HT-29 (cell line): ENCODE measurements at places on chromosomes 4 and X. TPM values are rescaled to one million over a fixed set of nuclear protein-coding genes. Genes with fewer than 3 reads are reported as not detected.

DNA sequence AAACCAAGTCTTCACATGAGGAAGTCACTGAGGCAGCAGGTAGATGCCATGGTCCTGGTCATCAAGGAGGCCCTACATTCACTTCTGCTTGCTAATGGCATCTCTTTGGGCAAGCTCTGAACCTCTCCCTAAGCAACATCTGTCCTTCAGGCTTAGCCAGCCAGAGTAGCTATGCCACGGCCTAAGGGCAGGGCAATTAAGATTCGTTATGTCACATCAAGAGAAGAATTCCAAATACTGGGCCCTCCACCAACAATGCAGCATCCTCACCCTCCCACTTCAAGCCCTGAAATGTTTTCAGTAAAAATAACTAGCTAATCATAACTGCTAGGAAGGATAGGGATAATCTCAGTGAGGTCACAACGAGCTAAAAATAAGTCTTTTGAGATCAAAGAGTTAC, 120.7 kb upstream of the HCCS start:
- no peak for DNase-seq

DNA sequence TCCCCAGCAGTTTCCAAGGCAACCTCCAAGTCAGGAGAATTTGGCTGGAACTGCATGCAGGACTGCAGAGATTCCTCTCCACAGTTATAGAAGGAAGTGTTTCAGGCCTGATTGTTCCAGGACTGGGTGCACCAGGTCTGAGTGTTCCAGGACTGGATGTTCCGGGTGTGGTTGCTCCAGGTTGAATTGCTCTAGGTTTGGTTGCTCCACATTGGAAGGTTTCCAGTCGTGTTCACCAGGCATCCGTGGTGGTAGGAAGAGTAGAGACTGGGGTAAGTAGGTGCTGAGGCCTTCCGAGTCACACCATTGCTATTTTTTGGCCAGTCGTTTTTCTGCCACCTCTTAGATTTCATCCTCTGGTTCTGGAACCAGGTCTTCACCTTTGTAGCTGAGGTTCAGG, 105.4 kb downstream of the MSN start:
- no peak for DNase-seq

DNA sequence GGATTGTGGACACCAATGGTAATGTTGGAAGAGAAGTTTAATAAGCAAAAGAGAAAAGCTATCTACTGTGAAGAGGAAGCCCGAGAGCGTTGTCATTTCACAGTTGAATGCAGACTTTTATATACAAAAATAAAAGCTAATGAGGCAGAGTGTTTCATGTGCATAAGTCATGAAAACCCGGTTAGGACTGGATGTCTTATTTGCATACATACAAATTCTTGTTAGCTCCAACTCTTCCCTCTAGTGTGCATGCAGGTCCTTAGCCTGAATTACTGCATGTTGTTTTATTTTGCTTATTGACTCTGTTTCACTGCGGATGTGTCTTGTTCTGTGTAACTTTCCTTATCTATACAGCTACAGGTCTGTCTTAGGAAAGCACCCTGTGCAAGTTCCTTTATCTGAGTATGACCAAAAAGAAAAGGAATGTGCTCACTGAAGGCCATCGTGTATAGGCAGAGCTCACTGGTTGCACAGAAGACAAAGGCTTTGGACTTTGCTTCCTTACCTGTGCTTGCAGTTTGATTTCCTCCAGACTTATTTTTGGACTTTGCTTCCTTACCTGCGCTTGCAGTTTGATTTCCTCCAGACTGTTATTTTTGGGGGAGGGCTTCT, 25.1 kb upstream of the UGT2B11 start:
- peak; percentile 29 for DNase-seq

DNA sequence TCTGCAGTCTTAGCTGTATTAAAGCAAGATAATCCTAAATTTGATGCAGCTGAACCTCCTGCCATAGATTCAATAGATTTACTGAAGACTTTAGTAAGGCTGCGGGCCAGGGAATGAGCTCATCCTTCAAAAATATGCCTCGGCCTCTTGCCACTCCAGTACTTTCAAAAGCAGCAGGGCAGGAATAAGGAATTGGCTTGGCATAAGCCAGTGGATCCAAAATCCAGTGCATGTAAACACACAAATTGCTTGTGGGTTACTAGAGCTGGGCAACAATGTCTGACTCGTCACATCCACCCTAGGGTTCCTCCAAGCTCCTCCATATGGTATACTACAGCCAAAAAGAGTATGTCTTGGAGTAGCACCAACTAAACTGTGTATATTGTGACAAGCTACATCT, 165.0 kb downstream of the AMELX start:
- DNase-seq, result no peak

The GRID2 gene
- not detected in 2 replicates for total RNA-seq

The CENPVL1 gene
- total RNA-seq, result not detected in 2 replicates

DNA sequence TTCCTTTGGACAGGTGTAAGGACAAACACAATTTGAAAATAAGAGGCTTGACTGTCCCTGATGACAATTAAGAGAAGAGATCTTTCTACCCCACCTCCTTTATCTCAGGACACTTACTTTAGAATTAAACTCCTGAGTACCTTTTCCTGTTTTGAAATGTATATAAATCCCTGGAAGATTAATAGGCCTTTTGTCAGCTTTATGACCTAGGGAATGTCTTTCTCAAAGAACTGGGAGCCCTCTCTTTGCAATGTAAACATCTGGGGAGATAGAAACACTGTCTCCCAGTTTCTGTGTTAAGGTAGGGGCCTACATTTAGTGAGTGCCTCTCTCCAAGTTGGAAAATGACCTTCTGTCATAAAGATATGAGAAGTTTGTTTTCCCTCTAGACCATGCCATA, 31.7 kb downstream of the AGA start:
- DNase-seq, result no peak

- no peak for DNase-seq
Measured at GRCh38 chr4:88857588-88857987, 160.0 kb upstream of the NAP1L5 start.

DNA sequence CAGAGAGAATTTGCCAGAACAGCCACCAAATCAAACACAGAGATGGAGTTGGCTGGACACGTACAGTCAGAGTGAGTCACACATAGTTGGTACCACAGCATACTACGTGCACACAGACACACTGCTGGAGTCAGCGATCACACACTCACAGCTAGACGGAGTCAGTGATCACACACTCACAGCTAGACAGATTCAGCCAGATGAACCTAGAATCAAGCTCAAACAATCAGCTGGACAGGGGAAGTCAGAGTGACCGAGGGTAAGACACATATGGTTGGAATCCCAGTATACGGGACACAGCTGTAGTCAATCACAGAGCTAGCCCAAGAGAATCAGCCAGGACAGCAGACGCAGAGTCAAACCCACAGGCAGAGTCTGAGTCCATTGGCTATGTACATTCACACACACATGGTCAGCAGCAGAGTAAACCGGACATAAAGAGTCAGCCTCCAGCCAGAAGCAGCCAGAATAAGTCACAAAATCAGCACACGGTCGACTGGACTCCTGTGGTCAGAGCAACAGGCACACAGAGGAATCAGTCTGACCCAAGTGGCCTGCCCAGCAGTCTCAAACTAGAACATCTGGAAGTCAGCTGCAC, 4.6 kb downstream of the SLC38A5 start:
- DNase-seq, result no peak

DNA sequence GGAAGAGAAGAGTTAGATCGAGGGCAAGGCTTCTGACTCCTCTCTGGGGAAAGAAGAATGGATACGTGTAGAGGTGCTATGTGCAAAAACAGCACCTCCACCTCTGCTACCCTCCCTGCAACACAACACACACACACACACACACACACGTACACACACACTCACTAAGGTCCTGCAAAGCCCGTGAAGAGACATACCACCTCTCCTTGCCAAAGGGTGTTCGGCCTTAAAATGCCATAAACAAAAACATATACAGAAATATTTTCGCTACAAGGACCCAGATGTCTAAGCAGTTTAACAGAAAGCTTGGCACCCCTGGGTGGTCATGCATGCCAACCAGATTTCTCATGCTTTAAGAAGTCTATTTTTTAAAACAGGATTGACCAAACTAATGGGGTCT, 1.5 kb downstream of the TIFA start:
- DNase-seq, result peak; percentile 18

GRCh38 chr4:22674700-22675099, 18.0 kb upstream of the GBA3 start:
- no peak for DNase-seq

The TMEM150C gene
- not detected in 2 replicates for total RNA-seq

GRCh38 chrX:36963069-36963808, 44.9 kb upstream of the FAM47C start:
- no peak for DNase-seq

The WWC2 gene
- total RNA-seq, result 11.5 and 13.0 TPM in 2 replicates

DNA sequence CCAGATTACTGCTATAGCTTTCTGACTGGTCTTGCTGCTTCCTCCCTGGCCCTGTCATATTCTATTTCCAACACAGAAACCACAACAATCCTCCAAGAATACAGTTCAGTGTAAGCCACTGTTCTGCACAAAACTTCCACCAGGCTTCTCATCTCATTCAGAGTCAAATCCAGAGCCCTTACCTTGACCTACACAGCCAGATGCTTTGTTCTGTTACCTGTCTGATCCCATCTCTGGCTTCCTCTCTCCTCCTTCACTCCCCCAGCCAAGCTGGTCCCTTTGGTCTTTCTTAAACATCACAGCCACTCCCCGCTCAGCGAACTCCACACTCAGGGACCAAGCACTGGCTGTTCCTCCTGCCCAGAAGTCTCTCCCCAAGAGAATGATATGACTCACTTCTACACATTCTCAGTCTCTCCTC, 84.8 kb upstream of the BMP2K start:
- DNase-seq, result no peak

- no peak for DNase-seq
Measured at GRCh38 chr4:122978109-122978508, 55.7 kb upstream of the NUDT6 start.

The FRMD7 gene
- total RNA-seq, result not detected in 2 replicates

DNA sequence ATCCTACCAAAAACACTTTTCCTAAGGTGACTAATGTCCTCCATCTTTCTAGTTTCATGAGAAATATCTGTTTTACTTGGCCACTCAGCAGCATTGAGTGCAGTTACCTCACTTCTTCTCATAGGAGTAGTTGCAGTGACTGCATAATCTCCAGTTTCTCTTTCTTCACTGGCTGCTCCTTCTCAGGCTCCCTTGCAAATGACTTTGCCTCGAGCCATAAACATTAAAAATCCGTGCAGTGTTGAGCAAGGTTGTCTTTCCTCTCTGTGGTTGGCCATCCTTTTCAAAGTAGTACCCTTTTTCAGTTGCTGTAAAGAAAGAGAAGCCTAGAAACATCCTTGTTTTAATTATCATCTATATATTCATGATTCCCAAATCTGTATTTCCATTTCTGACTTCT, 10.2 kb upstream of the PRKG2 start:
- DNase-seq, result no peak

DNA sequence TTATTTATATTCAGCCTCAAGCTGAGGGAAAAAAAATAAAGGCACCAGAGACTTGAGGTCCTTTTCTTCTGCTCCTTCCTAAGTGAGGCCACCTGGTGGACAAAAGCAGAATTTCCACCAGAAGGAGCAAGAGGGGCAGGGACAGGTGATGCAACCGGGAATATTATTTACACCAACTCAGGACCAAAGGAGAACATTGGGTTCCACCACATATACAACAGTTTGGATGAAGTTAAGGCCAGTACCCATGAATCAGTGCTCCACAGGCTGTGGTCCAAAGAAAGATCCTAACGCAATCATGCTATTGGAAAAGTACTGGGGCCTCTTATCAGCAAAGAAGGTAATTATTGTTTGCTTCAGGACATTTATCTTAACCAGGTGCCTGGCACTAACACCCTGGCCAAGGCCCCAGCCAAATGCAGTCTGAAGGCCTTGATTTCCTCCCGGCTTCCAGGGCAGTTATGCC, 57.4 kb downstream of the TSC22D3 start:
- DNase-seq, result peak; percentile 89

DNA sequence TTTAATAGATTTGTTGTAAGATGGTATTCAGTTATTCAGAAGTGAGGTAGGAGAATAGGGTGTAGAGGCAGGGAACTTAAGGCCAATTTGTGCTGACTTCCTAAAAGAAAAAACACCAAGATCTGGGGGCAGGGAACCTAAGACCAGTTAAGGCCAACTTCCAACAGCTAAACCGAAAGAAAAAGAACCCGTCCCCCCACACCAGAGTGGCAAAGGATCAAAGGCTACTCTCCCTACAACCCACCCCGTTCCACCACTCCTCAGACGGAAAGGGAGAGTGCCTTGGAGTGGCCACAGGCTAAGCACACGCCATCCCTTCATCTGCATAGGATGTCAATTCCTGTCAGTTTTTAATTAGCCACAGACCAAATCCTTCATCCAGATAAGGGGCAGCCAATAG, 3.7 kb upstream of the ZNF718 start:
- DNase-seq, result no peak

DNA sequence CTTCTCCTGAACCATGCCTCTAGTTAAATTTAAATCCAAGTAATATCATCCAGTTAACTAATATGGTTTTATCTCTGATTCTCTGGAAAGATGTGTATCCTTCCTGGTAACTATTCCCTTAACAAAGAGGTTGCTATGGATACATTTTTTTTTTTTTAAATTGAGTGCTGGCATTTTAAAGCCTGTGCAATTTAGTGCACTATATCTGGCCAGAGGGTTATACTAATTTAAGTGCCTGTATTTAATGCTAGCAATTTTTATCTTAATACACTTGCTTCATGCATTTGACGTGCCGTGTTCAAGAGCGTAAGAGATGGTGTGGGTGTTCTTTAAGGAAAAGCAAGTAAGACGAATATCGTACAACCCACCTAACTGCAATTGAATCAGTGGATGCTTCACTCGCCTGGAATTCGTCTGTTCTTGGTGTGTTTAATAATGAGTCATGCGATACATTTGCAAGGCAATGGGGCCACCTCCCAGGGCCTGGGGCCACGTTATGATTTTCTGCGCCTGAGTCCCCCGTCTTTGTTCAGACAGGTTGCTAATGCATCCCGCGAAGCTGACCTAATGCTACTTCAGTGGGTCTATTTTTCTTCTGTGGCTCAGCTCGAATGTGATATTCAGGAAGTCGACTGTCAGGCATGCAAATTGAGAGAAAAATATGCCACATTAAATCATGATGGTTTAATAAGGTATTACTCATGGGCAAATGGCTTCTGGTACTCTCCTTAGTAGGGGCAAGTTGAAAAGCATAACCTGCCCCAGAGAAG, 14.2 kb upstream of the MID1 start:
- DNase-seq, result no peak

DNA sequence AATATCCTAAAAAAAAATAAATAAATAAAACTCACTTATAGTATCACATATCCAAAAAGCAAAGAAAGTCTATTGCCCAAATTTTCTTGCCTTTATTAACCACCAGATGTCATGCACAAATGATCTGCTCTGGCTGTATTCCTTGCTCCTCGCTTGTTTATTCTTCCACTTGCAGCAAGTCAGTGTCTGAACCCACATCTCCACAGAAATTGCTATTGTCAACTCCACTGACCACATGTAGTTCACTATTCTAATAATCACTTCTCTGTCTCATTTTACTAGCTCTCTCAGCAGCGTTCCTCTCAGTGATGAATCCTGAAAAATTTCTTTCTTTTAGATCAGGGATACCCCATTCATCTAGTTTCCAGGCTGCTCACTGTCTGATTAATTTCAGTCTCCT, 29.3 kb upstream of the CXXC4 start:
- no peak for DNase-seq
